Putamen (tissue), 1 donor: ENCODE measurements at places on chromosomes 11 and 22.

GRCh38 chr22:25069758-25070481 lies 117.4 kb downstream of the KIAA1671 start:
- no peak for DNase-seq

DNA sequence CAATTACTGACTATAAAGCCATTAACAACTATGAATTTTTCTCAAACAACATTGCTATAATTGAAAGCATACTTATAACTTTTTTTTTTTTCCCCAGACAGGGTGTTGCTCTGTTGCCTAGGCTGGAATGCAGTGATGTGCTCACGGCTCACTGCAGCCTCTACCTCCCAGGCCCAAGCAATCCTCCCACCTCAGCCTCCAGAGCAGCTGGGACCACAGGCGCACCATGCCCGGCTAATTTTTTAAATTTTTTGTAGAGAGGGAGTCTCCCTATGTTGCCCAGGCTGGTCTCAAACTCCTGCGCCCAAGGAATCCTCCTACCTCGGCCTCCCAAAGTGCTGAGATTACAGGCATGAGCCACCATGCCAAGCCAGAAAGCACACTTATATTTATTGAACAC lies 6.1 kb upstream of the WEE1 start:
- DNase-seq, result no peak

DNA sequence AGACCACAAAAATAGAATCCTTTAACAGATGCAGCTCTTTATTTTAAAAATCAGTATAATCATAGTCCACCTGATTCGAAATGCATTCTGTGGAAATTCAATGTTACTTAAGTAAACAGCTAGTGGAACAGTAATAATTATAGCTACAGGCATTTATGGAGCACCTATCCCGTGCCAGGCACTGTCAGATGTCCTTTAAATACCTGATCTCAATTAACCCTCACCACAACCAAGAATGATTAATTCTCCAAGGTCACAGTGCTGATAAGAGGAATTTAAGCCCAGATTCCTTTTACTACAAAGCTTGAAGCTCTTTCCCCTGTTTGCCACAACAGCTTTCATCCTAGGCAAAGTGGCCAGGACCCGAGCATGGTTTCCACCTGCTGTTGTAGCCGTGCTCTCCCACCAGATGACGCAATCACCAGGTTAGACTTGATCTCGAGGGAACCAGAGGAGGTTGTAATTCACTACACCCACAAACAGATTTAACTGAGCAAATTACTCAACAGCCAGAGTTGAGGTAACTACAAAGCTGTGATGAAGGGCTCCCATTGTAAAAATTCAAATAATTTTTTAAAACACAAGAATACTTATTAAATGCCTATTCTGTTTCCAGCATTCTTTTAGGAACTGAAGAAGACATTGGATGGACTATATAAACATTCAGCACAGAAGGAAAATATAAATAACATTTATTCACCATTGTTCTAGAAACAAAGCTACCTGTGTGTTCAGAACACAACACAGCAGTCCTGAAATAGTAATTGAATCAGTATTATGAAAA lies 10.3 kb downstream of the PRDM10 start:
- peak; percentile 60 for DNase-seq

GRCh38 chr11:14971865-14972580 lies at the start of gene CALCA:
Gene CALCA, minus strand, starts transcription at chr11:14972351. Its CDS starts 1,159 bp downstream, at chr11:14971192.
- no peak for DNase-seq

GRCh38 chr11:46294365-46295309 lies 17.2 kb downstream of the CREB3L1 start:
- no peak for DNase-seq

DNA sequence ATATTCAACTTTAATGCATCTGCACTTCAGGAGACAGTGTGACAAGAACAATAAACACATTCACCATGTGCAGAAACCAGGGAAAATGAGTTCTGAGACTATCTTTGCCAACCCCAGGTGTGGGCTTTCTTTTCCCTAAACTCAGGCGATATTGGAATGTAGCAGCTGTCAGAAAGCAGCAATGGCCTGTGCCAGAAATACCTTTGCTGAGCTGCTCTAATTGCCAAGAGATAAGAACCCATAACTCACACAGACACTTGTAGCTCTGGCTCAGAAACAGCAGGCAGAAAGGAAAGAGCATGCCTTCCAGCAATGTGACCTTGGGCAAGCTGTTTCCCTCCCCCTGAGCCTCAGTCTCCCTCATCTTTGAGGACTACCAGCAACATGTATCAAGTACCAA lies 77.6 kb downstream of the PLEKHA7 start:
- DNase-seq, result no peak

GRCh38 chr11:44874284-44874683 lies 76.4 kb downstream of the TP53I11 start:
- no peak for DNase-seq
